HuH-7 (cell line): ENCODE measurements at places on chromosomes 7 and 10.

DNA sequence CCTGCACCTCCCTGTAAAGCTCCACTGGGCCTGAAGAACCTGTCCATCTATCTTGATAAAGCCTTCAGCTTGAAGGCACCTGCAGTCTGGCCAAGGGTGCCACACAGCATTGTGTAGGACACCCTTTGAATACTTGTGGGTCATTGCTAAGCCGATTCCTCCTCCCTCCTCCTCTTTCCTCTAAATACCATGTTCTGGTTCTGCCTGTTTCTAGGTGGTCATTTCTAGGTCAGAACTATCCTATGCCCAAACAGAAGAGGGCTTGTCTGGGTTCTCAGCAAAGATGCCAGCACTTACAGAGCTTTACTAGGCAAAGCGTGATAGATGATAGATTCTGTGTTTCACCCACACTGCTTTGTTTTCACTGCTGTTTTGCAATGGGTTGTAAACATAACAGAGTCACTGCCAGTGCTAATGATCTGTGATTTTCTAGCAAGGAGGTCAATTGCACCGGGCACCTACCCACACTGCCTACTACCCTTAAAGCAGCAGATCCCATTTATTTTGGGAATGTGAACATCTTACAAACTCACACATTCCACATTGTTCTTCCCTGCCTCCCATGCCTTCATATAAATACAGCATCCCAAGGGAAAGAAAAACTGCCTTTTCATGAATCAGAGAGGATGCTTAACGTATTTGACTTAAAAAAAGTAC is 279.1 kb upstream of the PITRM1 start:
- DNase-seq, result no peak

GRCh38 chr7:5703572-5704533 is 77.6 kb downstream of the RNF216 start:
- no peak for DNase-seq

GRCh38 chr10:78255796-78256638 is 222.4 kb downstream of the RPS24 start:
- no peak for DNase-seq

DNA sequence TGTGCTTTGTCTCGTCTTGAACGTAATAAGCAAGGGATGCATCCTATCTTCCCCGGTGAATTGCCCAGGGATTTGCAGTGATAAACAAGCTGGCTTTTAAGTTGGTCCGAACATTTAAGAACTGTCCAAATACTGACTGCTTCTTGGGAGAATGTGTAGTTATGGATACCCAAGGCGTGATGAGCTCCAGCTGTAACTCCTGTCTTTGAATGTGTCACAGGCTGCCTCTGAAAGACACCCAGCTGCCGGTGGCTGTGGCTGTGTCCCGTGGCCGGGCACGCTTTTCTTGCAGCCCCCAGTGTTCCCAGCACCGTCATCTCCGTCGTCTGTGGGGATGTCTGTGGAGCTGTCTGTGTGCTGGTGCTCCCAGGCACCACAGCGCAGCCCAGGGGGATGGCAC is 118.1 kb downstream of the GLRX3 start:
- DNase-seq, result no peak

- no peak for DNase-seq
Observed at GRCh38 chr7:36671432-36671829, 52.9 kb downstream of the AOAH start.
